Prostate gland (tissue), 2 donors: ENCODE measurements at places on chromosomes 5 and 9. TPM values are rescaled to one million over a fixed set of nuclear protein-coding genes. Genes with fewer than 3 reads are reported as not detected.

Gene SMIM27
- total RNA-seq = 6.4 TPM

- no peaks in the 10 kb centered on the region for H3K36me3 ChIP-seq
- no peak overlapping the region for H3K27ac ChIP-seq
- H3K27me3 ChIP-seq = no peaks in the 10 kb centered on the region
- no peak for DNase-seq
- no peaks in the 10 kb centered on the region for H3K4me1 ChIP-seq
- H3K4me3 ChIP-seq = no peak overlapping the region
These were observed 99.7 kb upstream of the OSMR start for GRCh38 chr5:38745836-38746732.

GRCh38 chr5:68382640-68383039, 167.1 kb downstream of the PIK3R1 start:
- no peaks in the 10 kb centered on the region for H3K27me3 ChIP-seq
- no peak for DNase-seq
- H3K4me3 ChIP-seq = no peak overlapping the region
- no peaks in the 10 kb centered on the region for H3K4me1 ChIP-seq

Gene ARHGEF39
- total RNA-seq = 1.8 TPM

Gene MCTP1
- total RNA-seq = 5.0 TPM

DNA sequence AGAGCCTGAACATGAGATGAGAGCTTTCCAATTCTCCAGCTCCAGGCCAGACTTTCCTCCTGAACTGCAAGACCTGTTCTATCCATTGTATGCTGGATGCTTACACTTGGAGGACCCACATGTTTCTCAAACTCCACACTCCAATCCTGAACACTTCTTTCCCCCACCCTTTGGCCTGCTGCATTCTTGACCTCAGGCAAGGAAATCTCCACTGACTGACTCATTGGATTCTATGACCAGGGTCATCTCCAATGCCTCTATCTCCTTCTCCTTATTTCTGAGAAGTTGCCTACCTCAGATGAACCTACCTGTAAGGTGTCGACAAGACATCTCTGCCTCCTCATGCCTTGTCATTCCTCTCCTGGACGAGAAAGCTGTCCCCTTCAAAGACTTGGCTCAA, 153.6 kb downstream of the CRB2 start:
- no peaks in the 10 kb centered on the region for H3K36me3 ChIP-seq
- no peak overlapping the region for H3K4me3 ChIP-seq
- H3K4me1 ChIP-seq = no peaks in the 10 kb centered on the region
- H3K27me3 ChIP-seq = no peaks in the 10 kb centered on the region

GRCh38 chr5:15124871-15125568, 253.4 kb upstream of the ANKH start:
- no peak for DNase-seq
- no peaks in the 10 kb centered on the region for H3K27me3 ChIP-seq
- no peak overlapping the region for H3K4me3 ChIP-seq
- H3K4me1 ChIP-seq = no peaks in the 10 kb centered on the region
- H3K27ac ChIP-seq = no peak overlapping the region

Gene HEMGN
- total RNA-seq = not detected
